Activated CD4-positive, CD25-positive, alpha-beta regulatory T cell treated with anti-CD3 and anti-CD28 coated beads, Interleukin-2, amount 50 U/mL, for 72 hours (primary cell): ENCODE measurements at places on chromosomes 16 and 17.

DNA sequence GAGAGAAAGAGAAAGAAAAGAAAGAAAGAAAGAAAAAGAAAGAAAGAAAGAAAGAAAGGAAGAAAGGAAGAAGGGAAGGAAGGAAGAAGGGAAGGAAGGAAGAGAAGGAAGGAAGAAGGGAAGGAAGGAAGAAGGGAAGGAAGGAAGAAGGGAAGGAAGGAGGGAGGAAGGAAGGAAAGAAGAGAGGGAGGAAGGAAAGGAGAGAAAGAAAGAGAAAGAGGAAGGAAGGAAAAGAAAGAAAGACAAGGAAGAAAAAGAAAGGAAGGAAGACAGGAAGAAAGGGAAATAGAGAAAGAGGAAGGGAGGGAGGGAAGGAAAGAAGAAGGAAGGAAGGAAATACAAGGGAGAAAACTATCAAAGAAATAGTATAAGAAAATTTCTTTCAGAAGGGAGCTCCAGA is 7.2 kb upstream of the KRTAP4-7 start:
- DNase-seq: no peak

- DNase-seq: no peak
Observed at GRCh38 chr17:43411369-43411677, 12.5 kb downstream of the ARL4D start.

DNA sequence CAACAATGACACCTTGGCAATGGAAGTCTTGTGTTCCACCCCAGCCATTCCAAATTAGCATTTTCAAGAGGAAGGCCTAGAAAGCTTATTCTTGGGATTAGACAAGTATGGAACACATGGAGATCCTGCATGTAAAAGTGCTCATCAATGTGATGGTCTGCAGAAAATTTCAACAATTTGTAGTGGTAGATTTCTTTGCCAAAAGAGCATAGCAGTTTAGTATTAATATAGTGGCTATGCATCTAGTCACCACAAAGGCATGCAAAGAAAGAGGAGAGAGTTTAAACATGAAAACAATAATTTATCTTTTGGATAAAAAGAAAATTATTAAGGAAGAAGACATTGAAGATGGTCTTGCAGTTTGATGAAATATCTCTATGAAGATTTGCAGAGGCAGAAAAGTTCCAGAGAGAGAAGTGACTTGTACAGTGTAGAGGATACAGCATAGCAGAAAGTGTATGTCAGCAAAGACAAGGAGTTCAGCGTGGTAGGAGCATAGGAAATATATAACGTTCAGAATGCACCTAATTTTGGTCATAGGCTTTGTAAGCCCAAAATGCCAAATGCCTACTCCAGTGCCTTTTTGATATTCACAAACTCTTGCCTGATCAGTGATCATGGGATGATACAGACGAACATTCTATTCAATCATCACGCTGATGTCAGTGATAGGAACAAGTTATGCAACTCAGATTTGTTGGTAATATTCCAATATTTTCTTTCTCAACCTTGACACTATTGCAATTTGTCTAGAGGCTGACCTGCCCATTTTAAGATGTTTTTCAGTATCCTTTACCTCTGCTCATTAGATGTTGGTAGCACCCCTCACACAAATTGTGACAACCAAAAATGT is 727.9 kb upstream of the SOX9 start:
- DNase-seq: no peak

GRCh38 chr16:23148513-23149266 is 562 bp downstream of the USP31 start:
- DNase-seq: peak; percentile 65

DNA sequence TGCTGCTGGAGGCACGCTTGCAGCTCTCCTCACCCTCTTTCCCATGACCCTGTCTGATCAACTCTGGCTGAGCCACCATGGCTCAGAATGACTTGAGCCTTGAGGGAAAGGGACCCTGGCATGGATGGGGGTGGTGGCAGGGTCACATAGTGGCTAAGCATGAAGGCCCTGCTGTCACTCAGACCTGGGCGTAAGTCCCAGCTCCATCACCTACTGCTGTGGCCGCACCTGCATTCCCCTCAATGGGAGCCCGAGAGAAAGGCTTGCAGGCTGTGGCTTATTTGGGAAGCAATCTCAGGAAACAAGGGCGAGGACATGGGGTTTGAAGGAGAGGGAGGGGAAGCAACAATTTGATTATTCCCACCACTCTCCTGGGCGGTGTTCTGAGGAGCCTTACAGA is 17.7 kb upstream of the RAP1GAP2 start:
- no peak for DNase-seq

GRCh38 chr16:52634104-52634503 is 87.2 kb upstream of the TOX3 start:
- no peak for DNase-seq

GRCh38 chr16:7550096-7550495 is 217.5 kb downstream of the RBFOX1 start:
- no peak for DNase-seq

GRCh38 chr17:611202-611601 is 103.4 kb downstream of the VPS53 start:
- DNase-seq: no peak

- no peak for DNase-seq
Observed at GRCh38 chr16:73268366-73268993, 220.6 kb upstream of the ZFHX3 start.

- no peak for DNase-seq
Observed at GRCh38 chr17:1197781-1198490, 18.2 kb upstream of the ABR start.

DNA sequence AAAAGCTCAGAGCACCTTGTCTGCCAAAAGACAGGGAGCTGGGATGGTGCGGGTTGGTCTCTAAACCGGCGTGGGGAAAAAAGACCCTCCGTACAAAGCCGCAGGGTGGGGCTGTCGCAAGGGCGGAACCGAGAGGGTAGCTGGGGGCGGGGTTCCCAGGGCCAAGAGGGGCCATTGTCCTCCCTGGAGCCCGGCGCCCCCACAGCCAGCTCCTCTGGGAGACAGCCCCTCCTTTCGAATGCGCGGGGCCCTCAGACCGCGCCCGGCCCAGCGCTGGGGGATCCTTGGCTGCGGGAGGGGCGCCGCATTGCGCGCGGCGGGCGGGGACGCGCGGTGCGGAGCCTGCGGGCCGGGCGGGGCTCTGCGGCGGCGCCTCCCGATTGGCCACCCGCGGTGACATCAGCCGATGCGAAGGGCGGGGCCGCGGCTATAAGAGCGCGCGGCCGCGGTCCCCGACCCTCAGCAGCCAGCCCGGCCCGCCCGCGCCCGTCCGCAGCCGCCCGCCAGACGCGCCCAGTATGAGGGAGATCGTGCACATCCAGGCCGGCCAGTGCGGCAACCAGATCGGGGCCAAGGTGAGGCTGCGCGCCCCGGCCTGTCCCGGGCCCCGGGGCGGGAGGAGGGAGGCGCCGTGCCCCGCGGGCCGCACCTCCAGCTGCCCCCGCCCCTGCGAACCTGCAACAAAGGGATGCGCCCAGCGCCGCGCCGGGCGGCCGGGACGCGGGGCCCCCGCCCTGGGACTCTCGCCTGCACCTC is at the start of gene TUBB3:
Gene TUBB3, plus strand, starts transcription at position 459 of the 756 bp plus-strand sequence. Its CDS starts 60 bp downstream, at position 519.
- peak; percentile 63 for DNase-seq

DNA sequence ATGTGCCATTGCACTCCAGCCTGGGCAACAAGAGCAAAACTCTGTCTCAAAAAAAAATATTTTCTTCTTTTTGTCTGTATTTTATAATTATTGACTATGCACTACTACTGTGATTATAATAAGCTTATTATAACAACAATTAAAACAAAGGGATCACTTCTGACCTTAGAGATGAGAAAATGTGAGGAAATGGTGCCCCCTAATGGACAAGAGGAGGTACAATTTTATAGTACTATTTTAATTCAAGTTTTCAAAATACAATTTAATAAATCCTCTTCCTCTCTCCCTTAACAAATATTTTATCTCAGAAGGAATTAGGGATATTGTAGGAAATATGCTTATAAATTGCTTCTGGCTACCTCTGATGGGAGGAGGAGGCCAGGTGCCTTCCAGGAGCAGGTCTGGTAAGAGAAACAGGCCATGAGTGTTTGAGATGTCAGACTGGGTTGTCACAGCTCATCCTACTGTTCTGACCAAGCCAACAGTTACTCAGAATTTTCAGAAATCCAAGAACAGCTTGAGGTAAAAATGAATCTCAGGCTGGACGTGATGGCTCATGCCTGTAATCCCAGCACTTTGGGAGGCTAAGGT is 14.0 kb downstream of the VPS53 start:
- no peak for DNase-seq

- no peak for DNase-seq
Observed at GRCh38 chr17:40309031-40309948, at the start of gene RARA. TSS of gene RARA (plus strand) at chr17:40309180. CDS start at chr17:40331219, 22,039 bp downstream.

- no peak for DNase-seq
Observed at GRCh38 chr16:48124266-48124665, 31.5 kb downstream of the ABCC12 start.

DNA sequence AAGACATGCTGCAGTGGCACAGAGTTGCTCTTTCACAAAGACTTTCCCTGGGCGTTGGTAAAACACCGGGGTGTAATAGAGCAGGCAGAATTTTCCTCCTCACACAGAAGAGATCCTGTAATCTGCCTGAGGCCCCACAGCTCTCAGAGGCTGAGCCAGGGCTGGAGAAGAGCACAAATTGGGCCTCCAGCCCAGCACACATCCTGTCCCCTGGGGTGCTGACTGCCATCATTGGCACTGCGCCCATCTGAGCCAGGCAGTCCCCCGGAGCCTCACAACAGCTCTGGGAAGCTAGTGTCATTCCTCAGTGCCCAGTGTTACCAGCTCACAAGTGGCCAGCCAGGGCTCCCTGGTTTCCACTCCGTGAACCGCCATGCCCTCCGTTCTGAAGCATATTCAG is 119.4 kb downstream of the SOCS1 start:
- DNase-seq: no peak

GRCh38 chr17:35467824-35468223 is 19.3 kb upstream of the SLFN13 start:
- no peak for DNase-seq

- no peak for DNase-seq
Observed at GRCh38 chr16:67860589-67861398, 12.1 kb upstream of the EDC4 start.

- no peak for DNase-seq
Observed at GRCh38 chr16:24819462-24820040, 26.2 kb upstream of the SLC5A11 start.

GRCh38 chr17:50663812-50664374 is 29.2 kb downstream of the ABCC3 start:
- no peak for DNase-seq

DNA sequence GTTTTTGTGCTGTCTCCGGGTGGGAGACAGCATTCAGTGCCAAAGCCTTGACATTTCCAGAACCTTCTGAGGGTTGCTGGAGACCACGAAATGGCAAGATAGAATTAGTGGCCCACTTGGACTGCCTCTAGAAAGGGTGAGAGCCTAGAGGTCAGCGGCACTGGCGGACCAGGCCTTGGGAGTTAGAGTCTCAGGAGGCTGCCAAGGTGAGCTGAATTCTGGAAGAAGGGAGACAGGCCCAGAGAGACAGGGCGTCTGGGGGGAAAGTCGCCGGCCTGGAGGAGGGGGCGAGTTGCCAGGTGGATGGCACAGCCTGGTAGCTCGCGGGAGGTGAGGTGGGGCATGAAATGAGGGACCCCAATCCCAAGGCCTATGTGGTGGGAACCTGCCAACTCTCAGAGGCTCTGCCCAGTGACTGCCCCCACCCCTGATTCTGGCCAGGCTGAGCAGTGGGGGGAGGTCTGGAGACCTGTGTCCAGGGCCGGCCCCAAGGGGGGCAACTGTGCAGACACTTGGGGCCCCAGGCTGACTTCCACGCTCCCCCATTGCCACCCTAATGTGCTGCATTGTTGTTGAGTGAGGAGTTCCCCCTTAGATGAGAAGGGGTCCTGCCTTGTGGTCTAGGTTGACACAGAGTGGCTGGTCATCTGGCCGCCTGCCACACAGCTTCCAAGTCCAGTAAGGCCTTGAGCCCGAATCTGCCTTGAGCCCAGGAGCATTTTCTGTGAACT is 211.1 kb upstream of the CIBAR2 start:
- no peak for DNase-seq

DNA sequence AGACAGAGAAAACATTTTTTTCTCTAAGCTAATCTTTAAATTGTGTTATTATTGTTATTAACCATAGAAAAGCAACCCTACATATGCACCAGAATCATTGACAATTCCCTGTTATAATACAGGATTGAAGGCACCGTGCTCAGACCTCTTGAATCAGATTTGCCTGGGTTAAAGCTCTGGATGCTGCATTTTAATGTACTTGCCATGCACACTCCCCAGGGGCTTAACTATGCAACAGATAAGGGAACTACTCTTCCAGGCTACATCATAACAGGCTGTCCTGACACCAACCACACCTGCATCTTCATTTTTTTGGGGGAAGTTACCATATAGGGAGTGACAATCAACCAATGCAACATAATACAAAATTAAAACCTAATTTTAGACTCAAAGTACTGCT is 1187.6 kb upstream of the CDH8 start:
- DNase-seq: no peak

- no peak for DNase-seq
Observed at GRCh38 chr17:62800585-62800984, 7.5 kb downstream of the MARCHF10 start.

GRCh38 chr17:44115585-44116415 is 7.6 kb downstream of the HDAC5 start:
- no peak for DNase-seq

DNA sequence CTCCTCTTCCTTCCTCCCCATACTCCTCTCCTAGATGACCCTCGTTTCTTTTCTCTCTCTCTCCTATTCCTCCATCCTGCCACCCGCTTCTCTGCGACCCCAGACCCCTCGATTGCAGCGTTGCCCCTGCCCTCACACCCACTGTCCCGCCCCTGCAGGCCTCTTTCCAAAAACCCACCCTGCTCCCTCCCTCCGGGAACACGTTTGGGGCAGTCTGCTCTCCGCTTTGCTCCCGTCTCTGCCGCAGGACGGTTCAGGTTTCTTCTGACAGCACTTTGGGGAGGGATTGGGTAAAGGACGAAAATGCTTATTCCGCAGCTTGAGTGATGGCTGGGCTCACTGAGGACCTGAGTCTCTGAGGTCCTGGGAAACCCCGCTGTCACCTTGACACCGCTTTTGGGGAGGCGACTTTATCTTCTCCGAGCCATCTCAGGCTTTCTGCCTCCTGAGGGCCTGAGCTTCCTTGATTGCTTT is 690 bp downstream of the NDE1 start:
- DNase-seq: peak; percentile 46

DNA sequence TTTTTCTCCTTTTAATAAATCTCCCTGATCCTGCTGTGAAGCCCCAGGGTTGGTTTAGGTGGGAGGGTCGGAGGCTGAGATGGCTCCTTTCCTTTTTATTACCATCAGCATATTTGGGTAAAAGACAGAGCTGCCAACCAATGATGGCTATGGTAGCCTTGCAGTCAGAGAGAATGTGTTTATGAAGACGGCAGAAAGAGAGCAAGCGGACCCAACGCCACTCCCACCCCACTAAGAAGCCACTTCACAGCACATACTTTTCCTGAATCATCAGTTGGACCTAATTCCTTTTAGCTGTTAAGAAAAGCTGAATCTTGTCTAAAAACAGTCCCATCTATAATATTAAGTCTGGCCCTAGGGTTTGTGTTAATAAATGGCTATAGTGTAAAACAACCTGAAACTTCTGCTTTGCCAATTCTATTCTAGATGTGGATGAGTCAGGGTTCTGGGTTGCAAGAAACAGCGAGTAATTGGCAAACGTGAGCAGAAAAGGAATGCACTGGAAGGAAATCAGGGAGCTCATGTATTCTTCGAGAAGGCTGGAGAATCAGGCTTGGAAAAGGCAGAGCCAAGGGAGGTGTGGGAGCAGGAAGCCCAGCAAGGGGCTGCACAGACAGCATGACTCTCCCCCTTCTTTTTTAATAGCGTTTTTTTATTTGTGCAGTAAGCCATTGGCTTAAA is 34.0 kb upstream of the PRKCA start:
- DNase-seq: no peak
